ENCODE measurements at places on chromosomes 1 and 21. TPM values are rescaled to one million over a fixed set of nuclear protein-coding genes. Genes with fewer than 3 reads are reported as not detected.

GRCh38 chr1:17539477-17540254, at the start of gene ARHGEF10L:
ARHGEF10L (plus strand) TSS chr1:17539698; CDS start chr1:17580596, 40,898 bp downstream.
- H3K27ac ChIP-seq = peak within 1 kb of the TSS; percentile 93
- peaks cover 29% of the 10 kb centered on the region for H3K4me1 ChIP-seq
- H3K4me3 ChIP-seq = peak within 1 kb of the TSS; percentile 84
- peaks cover 14% of the 10 kb centered on the region for H3K27me3 ChIP-seq
- DNase-seq = peak; percentile 30

DNA sequence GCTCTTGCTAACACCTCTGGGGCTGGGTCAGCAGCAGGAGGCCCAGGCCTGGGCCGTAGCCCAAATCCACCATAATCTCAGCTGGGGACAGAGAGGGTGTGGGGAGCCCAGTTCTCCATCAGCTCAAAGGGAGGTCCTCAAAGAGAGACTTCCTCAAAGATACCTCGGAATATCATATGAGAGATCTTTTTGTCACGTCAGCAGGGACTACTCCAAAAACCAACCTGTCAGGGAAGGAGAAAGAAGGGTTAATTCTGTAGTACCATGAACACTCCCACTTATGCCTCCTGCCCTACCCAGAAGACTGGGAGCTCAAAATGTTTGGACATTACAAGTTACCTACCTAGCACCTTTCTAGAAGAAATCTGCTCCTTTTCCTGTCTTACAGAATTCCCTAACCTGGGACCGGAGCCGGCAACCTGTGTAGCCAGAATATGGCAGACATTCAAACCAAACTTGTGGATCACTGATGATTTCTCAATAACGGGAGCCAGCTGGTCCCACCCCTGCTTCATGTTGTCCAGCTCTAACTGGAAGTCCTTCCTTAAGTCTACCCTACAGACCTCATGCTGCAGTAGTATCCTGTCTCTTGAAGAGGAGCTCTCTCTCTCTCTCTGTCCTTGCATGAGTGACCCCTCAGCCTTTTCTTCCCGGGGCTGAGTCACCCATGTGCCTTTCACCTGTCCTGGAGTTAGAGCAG, 4.8 kb downstream of the RSPO1 start:
- H3K4me3 ChIP-seq = no peak overlapping the region
- H3K4me1 ChIP-seq = peaks cover 5% of the 10 kb centered on the region
- no peaks in the 10 kb centered on the region for H3K36me3 ChIP-seq
- peaks cover 79% of the 10 kb centered on the region for H3K27me3 ChIP-seq
- no peak overlapping the region for H3K27ac ChIP-seq
- DNase-seq = no peak

DNA sequence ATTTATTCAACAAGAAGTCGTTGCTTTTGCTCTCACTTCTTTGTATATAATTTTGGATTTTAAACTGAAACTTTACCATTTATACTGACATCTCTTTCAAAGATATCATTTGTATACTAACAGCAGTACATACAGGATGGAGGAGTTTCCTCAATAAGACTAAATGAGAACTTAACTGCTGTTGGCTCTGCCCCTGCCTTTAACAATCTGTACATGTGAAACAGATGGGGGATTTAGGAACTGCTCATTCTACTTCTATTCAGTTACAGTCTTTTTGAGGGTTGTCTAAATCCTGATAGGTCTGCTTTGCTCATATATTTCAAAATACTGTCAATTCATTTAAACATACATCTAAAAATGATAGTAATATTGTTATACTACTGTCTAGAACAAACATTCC, 663.2 kb downstream of the ADGRL2 start:
- H3K36me3 ChIP-seq = no peaks in the 10 kb centered on the region
- peak; percentile 61 for DNase-seq
- no peaks in the 10 kb centered on the region for H3K27me3 ChIP-seq
- H3K4me1 ChIP-seq = peaks cover 2% of the 10 kb centered on the region
- no peak overlapping the region for H3K27ac ChIP-seq

GRCh38 chr1:56584910-56585528, 5.7 kb upstream of the PLPP3 start:
- no peaks in the 10 kb centered on the region for H3K36me3 ChIP-seq
- peaks cover 1% of the 10 kb centered on the region for H3K4me1 ChIP-seq
- H3K27ac ChIP-seq = no peak overlapping the region

DNA sequence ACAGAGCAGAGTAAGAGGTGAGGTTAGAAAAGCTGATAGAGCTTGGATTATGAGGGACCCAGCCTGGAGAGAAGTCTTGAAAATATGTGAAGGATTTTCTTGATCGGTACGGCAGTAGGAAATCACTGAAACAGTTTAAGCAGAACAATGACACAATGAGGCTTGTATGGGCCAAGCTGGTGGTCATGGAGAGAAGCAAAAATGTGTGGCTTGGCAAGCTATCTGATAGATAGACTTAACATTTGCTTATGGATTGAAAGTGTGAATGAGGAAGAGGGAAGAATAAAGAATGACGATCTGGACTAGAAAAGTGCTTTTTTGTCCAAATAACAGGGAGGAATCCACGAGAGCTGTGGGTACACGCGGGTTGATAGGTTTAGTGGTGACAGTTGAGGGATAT, 15.4 kb upstream of the XPR1 start:
- H3K27ac ChIP-seq = no peak overlapping the region
- no peaks in the 10 kb centered on the region for H3K27me3 ChIP-seq
- no peak overlapping the region for H3K4me3 ChIP-seq
- H3K36me3 ChIP-seq = no peaks in the 10 kb centered on the region

DNA sequence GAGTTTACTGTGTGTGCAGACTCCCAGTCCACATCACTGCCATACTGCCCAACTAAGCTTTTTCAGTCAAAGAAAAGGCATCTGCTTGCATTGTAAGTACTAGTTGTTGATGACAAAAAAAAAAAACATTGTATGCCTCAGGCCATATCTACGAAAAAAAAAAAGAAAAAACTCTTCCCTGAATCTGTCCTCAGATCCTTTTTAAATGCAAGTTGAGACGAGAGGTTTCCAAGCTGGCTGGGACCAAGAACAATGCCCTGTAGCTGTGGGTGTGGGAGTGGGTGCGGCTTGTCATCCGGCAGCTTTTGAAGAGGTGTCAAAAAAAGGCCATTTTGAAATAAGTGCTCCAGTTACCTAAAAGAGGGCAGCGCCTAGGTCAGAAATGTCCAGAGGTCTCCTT, 29.2 kb upstream of the HHAT start:
- peaks cover 73% of the 10 kb centered on the region for H3K4me1 ChIP-seq
- no peak overlapping the region for H3K4me3 ChIP-seq
- no peaks in the 10 kb centered on the region for H3K36me3 ChIP-seq
- H3K27me3 ChIP-seq = no peaks in the 10 kb centered on the region

DNA sequence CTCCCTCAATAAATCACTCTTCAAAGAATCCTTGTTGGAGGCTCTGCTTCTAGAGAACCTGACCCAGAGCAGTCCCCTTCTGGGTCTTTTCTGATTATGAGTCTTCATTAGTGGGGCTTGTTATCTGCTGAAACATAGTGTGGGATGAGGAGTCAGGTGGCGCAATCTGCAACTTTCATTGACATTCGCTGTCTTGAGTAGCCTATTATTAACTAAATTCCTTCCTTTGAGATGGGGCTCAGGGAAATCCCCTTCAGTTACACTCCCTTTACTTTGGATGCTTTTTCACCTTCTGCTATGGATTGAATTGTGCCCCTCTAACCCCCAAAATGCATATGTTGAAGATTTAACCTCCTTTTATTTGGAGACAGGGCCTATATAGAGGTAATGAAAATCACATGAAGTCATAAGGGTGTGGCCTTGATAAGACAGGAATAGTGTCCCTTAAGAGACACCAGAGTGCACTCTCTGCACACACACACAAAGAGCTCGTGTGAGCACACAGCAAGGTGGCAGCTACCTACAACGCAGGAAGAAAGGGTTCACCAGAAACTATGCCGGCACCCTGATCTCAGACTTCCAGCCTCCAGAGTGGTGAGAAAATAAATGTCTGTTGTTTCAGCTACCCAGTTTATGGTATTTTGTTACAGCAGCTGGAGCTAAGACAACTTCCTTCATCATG, 19.5 kb downstream of the DIO1 start:
- no peak overlapping the region for H3K4me3 ChIP-seq
- no peaks in the 10 kb centered on the region for H3K4me1 ChIP-seq
- no peaks in the 10 kb centered on the region for H3K27me3 ChIP-seq

DNA sequence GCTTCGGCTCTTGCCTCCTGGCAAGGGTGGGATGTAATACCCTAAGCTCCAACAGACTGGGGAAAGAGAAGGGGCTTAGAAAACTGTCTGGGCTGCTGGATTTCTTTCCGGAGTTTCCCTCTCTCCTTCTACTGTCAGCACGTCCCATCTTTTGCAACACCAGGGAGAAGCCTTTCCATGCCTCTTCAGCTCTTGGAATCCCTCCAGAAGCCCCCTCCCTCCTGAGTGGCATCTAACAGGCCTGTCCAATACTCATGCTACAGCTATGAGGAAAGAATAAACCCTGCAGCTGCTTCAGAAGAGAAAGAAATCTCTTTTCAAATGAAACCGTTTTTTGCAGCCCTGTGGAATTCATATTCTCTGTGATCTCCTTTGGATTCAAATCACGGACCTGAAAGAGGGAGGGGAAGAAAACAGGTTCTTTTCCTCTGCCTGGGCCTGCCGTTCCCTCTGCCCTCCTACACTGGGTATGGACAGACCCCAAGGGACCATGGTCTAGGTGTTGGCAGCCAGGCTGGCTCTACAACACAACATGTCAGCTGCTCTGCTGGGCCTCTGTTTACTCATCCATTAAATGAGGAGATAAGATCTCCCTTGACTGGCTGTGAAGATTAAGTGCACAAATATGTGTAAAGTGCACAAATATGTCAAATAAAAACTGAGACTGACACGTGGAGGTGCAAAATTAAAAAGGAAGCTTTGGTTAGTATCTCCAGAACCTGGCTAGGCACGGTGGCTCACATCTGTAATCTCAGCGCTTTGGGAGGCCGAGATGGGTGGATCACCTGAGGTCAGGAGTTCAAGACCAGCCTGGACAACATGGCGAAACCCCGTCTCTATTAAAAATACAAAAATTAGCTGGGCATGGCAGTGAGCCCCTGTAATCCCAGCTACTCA, 6.0 kb upstream of the CAPN2 start:
- H3K27me3 ChIP-seq = no peaks in the 10 kb centered on the region
- peaks cover 42% of the 10 kb centered on the region for H3K4me1 ChIP-seq
- H3K36me3 ChIP-seq = no peaks in the 10 kb centered on the region
- no peak overlapping the region for H3K4me3 ChIP-seq

DNA sequence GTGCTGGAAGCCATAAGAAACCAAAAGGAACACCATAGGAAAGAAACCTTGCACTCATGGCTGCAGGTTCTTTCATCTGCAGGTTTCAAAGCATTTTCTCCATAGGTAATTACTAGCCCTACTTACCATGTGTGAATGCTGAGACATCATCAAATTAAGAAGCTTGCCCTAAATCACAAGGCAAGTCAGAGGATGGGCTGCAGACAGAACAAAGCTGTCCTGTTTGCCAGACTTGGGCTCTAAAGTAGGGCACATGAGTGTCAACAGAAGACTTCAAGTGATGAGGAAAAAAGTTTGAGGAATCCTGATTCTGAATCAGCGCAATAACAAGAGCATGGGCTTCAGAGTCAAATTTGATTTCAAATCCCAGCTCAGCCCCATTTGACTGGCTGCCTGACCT, 5.8 kb upstream of the EPS15 start:
- no peaks in the 10 kb centered on the region for H3K27me3 ChIP-seq
- no peaks in the 10 kb centered on the region for H3K4me1 ChIP-seq
- no peak overlapping the region for H3K4me3 ChIP-seq
- DNase-seq = no peak
- no peaks in the 10 kb centered on the region for H3K36me3 ChIP-seq

GRCh38 chr1:221644145-221644448, 97.8 kb downstream of the DUSP10 start:
- H3K4me1 ChIP-seq = no peaks in the 10 kb centered on the region
- DNase-seq = peak; percentile 91
- no peak overlapping the region for H3K27ac ChIP-seq
- H3K4me3 ChIP-seq = no peak overlapping the region

DNA sequence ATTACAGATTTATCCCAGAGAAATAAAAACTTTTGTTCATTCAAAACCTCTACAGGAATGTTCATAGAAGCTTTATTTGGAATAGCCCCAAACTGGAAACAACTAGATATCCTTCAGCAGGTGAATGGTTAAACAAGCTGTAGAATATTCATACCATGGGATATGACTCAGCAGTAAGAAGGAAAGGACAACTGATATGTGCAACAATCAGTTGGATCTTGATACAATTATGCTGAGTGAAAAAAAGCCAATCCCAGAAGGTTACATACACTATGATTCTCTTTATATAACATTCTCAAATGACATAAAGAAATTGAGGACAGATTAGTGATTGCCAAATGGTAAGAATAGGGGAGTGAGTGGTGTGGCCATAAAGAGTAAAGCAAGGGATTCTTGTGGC, 376.7 kb downstream of the S1PR1 start:
- H3K4me3 ChIP-seq = no peak overlapping the region
- no peak for DNase-seq
- H3K4me1 ChIP-seq = no peaks in the 10 kb centered on the region
- no peaks in the 10 kb centered on the region for H3K27me3 ChIP-seq

GRCh38 chr1:24202987-24203386, 15.9 kb upstream of the IFNLR1 start:
- H3K27me3 ChIP-seq = no peaks in the 10 kb centered on the region
- no peak overlapping the region for H3K27ac ChIP-seq
- DNase-seq = no peak
- H3K36me3 ChIP-seq = no peaks in the 10 kb centered on the region
- no peak overlapping the region for H3K4me3 ChIP-seq

DNA sequence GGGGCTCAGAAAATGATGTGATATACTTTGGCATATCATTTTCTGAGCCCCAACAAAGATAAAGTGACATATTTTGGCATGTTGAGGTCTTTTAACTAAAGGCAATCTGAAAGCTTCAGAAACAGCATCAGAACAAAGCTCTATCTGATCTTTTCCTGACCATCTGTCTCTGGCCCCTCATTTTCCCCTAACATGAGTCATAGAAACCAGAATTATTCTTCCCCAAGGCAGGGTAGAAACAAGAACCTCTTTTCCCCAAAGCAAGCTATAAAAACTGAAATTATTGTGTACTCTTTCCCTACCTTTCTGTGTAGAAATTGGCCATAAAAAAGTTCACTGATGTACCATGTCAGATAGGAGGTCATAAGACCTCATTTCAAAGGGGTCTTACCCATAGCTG, 48.7 kb upstream of the PLA2G4A start:
- no peaks in the 10 kb centered on the region for H3K36me3 ChIP-seq
- no peak for DNase-seq
- H3K4me3 ChIP-seq = no peak overlapping the region
- no peaks in the 10 kb centered on the region for H3K27me3 ChIP-seq
- no peaks in the 10 kb centered on the region for H3K4me1 ChIP-seq

The MYBPH gene
- total RNA-seq = 109 TPM

The SYTL1 gene
- total RNA-seq = 0.62 TPM

Measured in muscle of leg (tissue), 16 donors.